Stimulated activated CD4-positive, alpha-beta T cell treated with anti-CD3 and anti-CD28 coated beads, TNF-alpha, amount 100 ng/mL, for 4 hours (primary cell): ENCODE measurements at places on chromosomes 12 and 14.

- DNase-seq = no peak
Observed at GRCh38 chr14:39350866-39351265, 81.4 kb downstream of the FBXO33 start.

GRCh38 chr14:89667983-89668382, 250.9 kb upstream of the FOXN3 start:
- DNase-seq = no peak

DNA sequence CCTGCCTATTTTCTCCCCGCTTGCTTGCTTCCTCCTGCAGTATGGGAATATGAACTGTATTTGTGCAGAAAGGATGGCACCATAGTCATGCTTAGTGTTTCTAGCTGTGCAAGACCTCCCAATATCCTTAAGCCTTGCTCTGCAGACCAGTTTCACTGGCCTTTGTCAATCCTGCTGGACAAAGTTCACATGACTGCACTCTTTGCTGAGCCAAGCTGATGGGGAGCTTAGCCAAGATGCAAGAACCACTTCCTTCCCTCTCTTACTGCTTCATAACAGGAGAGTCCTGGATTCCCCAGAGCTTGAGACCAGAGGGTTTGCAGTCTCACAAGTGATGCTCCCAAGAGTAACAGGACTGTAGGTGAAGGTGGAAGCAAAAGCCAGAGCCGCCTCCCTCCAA, 3.8 kb downstream of the ASIC1 start:
- no peak for DNase-seq

DNA sequence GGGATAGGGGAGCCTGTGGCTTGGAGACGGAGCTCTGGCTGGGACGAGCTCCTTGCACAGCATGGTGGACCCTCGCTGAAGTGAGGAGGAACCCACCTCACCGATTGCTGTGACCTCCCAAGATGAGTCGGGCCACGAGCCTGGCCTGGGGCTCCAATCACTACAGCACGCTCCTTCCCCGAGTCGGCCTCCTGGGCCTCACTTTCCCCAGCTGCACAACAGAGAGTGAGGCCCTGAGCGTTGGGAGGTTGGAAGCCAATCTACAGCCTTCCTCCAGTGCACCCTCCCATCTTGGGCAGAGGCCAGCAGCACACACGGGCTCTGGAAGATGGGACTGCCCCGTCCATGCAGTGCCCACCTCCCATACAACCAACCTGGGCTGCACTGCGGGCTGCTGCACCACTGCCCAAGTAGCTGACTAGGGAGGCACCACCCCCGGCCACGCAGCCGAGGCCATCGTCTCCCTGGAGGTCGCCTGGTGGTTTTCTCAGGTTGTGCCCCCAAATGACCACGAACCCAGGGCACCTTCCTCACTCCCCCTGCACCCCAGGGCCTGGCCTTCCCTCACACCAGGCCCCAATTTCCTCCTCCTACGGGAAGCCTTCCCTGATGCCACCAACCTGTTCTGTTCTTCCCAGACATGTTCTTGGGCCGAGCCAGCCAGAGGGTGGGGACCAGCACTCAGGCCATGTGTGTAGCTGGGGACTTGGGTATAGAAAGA, 152.3 kb upstream of the C14orf180 start:
- DNase-seq = no peak

- no peak for DNase-seq
Observed at GRCh38 chr12:98085046-98085755, 430.2 kb upstream of the TMPO start.

DNA sequence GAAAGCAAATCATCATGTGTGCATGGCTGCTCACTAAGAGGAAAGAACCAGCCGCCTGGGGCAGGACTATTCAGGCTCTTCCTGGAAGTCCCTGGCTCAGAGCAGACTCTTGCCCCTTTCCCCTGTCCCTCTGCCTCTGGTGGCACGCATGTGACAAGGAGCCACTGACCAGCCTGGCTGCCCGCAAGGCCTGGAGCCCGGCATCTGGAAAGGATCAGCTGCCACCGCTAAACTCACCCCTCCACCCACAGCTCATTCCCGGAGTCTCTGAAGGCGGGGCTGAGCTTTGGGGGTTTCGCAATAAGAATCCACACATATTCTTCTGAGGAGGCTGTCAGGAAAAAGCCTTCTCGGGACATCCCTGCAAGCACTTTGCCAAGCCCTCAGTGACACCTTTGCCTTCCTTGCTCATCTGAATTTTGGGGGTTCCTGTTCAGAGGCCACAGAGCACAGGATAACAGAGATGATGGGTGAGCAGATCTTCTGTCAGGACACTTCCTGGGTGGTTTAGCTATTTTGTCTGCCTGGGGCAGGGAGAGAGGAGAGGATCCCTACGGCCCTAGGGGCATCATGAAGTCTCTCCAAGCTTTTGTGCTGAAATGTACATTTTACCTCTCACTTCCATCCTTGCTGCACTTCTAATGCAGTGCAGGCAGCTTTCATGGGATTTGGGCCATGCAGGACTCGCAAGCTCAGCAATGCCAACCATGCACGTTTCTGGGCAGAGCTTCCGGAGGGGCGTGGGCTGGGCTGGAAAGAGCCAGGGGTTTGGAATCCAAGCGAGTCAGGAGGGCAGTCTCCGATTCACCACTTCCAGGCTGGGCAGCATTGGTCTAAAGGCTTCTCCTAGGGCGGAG, 124.8 kb upstream of the MAP1LC3B2 start:
- DNase-seq = no peak

DNA sequence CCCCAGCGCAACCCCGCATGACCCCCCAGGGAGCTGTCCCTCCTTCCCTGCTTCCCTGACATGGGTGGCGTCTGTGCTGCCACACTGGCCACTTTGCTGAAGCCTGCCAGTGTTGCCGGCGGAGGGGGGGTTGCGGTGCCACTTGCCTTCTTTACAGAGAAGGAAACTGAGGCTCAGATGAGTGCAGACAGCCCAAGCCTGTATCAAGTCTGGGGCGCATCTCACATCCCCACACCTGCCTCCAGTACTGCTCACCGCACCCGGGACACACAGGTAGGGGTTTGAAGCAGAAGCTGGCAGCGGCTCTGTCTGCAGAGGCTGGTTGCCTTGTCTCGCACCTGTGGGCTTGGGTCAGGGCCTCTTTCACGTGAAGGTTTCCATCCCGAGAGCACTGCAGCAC, 104.7 kb upstream of the RTL1 start:
- DNase-seq = no peak

GRCh38 chr12:25959071-25959961, 834 bp downstream of the RASSF8 start:
- DNase-seq = no peak

- DNase-seq = no peak
Observed at GRCh38 chr12:41681898-41682297, 462.8 kb downstream of the GXYLT1 start.

- DNase-seq = no peak
Observed at GRCh38 chr12:58415716-58416115, 474.3 kb downstream of the ATP23 start.

DNA sequence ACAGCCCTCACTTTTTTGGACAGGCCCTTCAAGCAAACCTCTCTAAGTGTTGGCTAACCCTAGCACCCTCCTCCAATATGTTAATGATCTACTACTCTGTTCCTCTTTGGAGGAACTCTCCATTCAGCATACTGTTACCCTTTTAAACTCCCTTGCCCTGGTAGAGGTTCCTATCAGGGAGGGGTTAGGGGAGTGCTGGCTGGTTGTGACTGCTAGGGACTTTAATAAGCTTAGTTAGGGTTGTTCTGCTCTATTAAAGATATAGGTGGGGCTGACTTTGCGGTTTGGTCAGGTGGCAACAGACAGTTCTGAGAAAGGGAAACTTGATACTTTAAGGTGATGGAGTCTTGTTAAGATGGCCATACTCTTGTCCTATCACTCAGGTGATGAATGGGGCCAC, 301.5 kb upstream of the FBXO33 start:
- no peak for DNase-seq

DNA sequence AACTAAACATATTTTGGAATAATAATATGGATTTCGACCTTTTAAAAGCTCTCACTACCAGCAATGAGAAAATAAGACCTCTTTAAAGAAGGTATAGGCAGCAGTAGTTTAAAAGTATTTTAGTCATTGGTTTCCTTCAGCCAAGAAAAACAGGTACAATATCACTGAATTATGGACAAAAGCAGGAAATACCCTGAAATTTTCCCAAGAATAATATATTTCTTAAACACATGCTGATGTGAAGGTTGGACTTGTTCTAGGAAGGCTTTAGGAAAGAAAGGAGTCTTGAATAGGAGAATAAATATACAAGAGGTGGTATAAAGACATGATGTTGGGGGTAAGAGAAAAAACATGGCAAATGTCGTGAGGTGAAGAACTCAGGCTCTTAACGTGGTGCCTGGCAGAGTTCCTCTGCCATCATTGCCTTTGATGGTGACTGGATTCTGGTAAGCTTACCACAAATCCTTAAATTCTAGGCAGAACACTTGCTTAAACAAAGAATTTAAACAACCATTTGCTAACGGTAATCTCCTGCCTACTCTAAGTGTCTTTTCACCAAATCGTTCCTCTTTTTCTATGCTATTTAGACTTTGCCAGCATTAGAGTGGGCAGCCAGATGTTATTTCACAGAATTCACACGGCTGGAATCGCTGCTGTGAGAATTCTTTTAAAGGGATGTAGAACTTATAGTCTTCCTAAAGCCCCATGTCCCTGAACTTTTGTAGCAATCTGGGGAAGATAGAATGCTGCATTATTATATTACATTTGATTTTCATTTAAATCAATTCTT, 11.9 kb upstream of the NUDT4 start:
- DNase-seq = no peak

- no peak for DNase-seq
Observed at GRCh38 chr12:113133666-113134065, 1.9 kb downstream of the RASAL1 start.

DNA sequence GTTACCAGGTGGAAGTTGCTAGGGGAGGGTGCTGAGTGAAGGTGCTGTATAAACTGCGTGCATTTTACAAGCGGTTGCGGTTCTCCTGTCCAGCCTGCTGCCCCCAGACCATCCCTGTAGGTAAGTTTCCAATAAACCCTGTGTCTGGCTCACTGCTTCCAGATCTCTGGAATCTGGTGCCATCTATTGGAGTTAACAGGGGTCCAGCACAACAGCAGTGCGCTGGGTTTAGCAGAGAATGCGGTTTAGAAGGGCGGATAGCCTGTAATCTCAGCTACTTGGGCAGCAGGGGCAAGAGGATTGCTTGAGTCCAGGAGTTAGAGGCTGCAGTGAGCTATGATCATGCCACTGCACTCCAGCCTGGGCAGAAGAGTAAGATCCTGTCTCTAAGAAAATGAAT, 4.9 kb downstream of the AACS start:
- DNase-seq = no peak

DNA sequence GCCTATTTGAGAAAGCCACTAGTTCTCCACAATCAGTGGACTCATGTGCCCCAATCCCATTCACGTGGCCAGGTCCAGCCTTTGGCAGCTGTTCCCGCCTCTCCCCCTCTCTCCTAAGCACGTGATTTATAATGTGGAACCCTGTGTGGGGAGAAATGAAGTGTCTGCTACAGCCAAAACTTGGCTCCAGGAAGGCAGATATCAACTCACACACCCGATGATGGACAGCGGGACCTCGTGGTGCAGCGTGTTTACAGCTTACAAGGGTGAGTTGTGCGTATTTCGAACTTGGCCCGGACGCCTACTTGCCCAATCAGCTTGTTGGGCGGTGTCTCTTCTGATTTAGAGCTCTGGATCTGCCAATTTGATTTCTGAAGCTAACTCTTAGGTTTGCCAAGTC, 38.1 kb upstream of the FAM181A start:
- no peak for DNase-seq

DNA sequence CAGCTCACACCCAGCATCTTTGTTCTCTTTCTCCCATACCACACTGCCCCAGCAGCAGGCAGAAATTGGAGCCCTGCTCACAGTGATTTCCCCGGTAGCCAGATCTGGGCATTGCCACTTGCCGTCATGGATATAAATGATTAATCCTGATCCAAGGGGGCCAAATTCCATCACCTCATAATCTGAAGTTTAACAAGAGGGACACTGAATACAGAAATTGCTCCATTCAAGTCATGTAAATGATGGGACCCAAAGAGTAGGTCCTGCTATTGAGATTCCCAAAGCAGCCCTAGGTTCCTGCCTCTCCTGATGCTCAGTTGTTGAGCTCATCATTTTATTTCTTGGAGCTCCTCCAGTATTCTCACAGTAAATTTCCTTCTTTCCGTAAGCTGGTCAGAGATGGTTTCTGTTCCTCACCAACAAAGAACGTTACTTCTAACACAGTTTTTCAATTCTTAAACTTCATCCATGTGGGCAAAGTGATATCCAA, 11.7 kb downstream of the ITPR2 start:
- no peak for DNase-seq

- DNase-seq = no peak
Observed at GRCh38 chr12:31900271-31900670, 58.9 kb upstream of the RESF1 start.

GRCh38 chr14:77791225-77791600, 8.7 kb upstream of the ADCK1 start:
- DNase-seq = no peak

- DNase-seq = no peak
Observed at GRCh38 chr14:75236467-75236866, 42.2 kb upstream of the FOS start.

- DNase-seq = no peak
Observed at GRCh38 chr12:52601671-52602070, 408 bp upstream of the KRT72 start.

DNA sequence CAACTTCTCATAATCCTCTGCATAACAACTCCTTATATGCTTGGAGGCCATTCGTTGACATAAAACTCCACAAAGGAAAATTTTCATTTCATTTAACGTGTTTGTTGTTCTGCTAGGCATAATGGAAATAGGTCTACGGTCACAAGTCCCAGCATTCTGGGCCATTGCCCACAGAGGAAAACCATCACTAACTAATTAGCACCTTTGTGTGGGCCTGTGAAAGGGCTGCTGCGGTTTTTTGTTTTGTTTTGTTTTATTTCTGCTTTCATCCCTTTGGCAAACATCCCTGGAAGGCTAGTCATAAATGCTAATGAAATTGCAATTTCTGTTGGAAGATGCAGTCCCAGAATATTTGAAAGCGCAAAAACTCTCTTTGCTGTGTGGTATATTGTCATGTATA, 180.3 kb downstream of the RMST start:
- no peak for DNase-seq

- peak; percentile 13 for DNase-seq
Observed at GRCh38 chr12:6688543-6688998, 604 bp downstream of the ZNF384 start.

GRCh38 chr12:133264173-133264572, 28.5 kb upstream of the ANHX start:
- no peak for DNase-seq

DNA sequence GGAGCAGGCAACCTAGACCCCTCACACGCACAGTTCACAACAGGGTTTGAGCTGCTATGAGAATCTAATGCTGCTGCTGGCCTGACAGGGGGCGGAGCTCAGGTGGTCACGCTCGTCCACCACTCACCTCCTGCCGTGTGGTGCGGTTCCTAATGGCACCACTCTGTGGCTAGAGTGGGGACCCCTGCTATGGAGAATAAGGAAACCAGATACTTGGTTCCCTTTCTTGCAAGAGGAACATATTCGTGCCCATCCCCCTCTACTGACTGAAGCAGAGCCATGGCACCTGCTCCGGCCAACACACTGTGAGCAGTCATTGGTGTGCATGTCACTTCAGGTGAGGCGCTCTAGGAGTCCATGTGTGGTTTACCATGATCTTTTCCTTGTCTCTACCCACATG, 30.4 kb upstream of the RIMBP2 start:
- DNase-seq = no peak

GRCh38 chr14:52834440-52834842, 43.0 kb upstream of the GNPNAT1 start:
- DNase-seq = no peak

- no peak for DNase-seq
Observed at GRCh38 chr12:14460212-14460841, 94.8 kb downstream of the ATF7IP start.
